Camera-type eye (tissue), 1 donor: ENCODE measurements at places on chromosomes 16 and 17. TPM values are rescaled to one million over a fixed set of nuclear protein-coding genes. Genes with fewer than 3 reads are reported as not detected.

Gene SCARF1
- 11.1 TPM for total RNA-seq

Gene CCL7
- not detected for total RNA-seq

Gene KRTAP1-5
- total RNA-seq, result not detected

Gene SLC47A1
- total RNA-seq, result 8.7 TPM

Gene LDHD
- total RNA-seq, result 6.6 TPM

Gene KRTAP3-1
- not detected for total RNA-seq

Gene MYH2
- 272 TPM for total RNA-seq

Gene DHX58
- total RNA-seq, result 6.3 TPM

Gene NFATC2IP
- 35.8 TPM for total RNA-seq

Gene CDH16
- total RNA-seq, result not detected

Gene TPSG1
- total RNA-seq, result not detected

Gene ITGAX
- total RNA-seq, result 1.8 TPM

Gene ZPBP2
- total RNA-seq, result not detected

Gene GAS2L2
- total RNA-seq, result 0.33 TPM

Gene CIAPIN1
- total RNA-seq, result 54.2 TPM

Gene TRIM16
- 44.8 TPM for total RNA-seq
